ENCODE measurements at places on chromosomes 3 and 15.

- no peak overlapping the region for H3K4me3 ChIP-seq
- DNase-seq: no peak
- no peak overlapping the region for H3K27ac ChIP-seq
- no peaks in the 10 kb centered on the region for H3K4me1 ChIP-seq
These were observed 28.4 kb upstream of the MAGI1 start for GRCh38 chr3:66066963-66067617.

- H3K4me1 ChIP-seq: peaks cover 6% of the 10 kb centered on the region
- no peaks in the 10 kb centered on the region for H3K36me3 ChIP-seq
- DNase-seq: no peak
These were observed 19.9 kb downstream of the NCEH1 start for GRCh38 chr3:172690936-172691335.

DNA sequence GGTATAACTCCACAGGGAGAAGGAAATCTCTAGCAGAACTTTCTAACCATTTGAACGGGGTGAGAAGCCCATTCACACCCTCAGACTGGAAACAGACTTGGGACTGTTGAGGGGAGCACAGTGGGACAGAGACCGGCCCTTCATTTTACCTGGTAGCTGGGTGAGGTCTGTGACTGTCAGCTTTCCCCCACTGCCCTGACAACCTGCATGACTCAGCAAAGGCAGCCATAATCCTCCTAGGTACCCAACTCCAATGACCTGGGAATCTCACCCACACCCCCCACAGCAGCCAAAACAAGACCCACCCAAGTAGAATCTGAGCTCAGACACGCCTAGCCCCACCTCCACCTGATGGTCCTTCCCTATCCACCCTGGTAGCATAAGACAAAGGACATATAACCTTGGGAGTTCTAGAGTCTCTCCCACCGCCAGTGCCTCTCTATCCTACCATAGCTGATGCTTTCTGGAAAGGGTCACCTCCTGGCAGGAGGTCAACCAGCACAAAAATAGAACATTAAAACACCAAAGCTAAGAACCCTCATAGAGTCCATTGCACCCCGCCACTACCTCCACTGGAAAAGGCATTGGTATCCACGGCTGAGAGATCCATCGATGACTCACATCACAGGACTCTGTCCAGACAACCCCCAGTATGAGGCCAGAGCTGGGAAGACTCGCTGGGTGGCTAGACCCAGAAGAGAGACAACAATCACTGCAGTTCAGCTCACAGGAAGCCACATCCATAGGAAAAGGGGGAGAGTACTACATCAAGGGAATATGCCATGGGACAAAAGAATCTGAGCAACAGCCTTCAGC, 28.0 kb downstream of the SENP7 start:
- no peak for DNase-seq
- H3K27me3 ChIP-seq: no peaks in the 10 kb centered on the region
- H3K27ac ChIP-seq: peak overlapping the region; percentile 68
- no peak overlapping the region for H3K4me3 ChIP-seq
- peaks cover 36% of the 10 kb centered on the region for H3K36me3 ChIP-seq

GRCh38 chr3:127131424-127132170, 61.3 kb upstream of the PRR23E start:
- peaks cover 10% of the 10 kb centered on the region for H3K4me1 ChIP-seq
- no peak overlapping the region for H3K4me3 ChIP-seq
- no peaks in the 10 kb centered on the region for H3K36me3 ChIP-seq
- peaks cover 59% of the 10 kb centered on the region for H3K27me3 ChIP-seq

- no peaks in the 10 kb centered on the region for H3K36me3 ChIP-seq
- no peak overlapping the region for H3K27ac ChIP-seq
- H3K4me3 ChIP-seq: no peak overlapping the region
- H3K4me1 ChIP-seq: no peaks in the 10 kb centered on the region
- DNase-seq: no peak
These were observed 12.7 kb downstream of the GRM2 start for GRCh38 chr3:51719410-51720025.

- no peak for DNase-seq
- H3K4me1 ChIP-seq: peaks cover 7% of the 10 kb centered on the region
- no peaks in the 10 kb centered on the region for H3K36me3 ChIP-seq
- H3K4me3 ChIP-seq: no peak overlapping the region
- H3K27ac ChIP-seq: no peak overlapping the region
These were observed 735.0 kb downstream of the ROBO1 start for GRCh38 chr3:79032686-79033318.

DNA sequence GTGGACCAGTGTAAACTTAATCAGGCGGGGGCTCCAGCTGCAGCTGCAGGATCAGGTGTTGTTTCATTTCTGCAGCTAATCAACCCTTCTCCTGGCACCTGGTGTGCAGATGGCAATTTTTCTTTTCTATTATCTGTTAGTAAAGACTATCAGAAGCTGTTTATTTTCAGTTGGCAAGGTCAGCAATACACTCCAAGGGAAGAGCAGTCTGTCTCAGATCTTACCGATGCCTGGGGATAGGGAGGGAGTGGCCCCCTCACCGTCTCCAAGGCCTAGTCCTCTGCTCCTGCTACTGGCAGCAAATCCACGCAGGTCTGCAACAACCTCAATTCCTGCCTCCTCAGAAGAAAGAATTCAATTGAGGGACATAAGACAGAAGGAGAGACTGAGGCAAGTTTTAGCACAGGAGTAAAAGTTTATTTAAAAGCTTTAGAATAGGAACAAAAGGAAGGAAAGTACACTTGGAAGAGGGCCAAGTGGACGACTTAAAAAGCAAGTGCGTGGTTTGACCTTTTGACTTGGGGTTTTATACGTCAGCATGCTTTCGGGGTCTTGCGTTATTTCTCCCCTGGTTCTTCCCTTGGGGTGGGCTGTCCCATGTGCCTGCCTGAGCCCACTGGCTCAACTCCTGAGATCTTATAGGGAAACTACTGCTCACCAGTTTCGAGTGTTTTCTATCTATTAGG, 9.2 kb downstream of the CCRL2 start:
- no peak for DNase-seq
- H3K36me3 ChIP-seq: no peaks in the 10 kb centered on the region
- no peaks in the 10 kb centered on the region for H3K27me3 ChIP-seq
- no peak overlapping the region for H3K27ac ChIP-seq
- peaks cover 5% of the 10 kb centered on the region for H3K4me1 ChIP-seq
- no peak overlapping the region for H3K4me3 ChIP-seq

GRCh38 chr15:37083610-37084009, 16.7 kb downstream of the MEIS2 start:
- H3K27me3 ChIP-seq: no peaks in the 10 kb centered on the region
- peaks cover 55% of the 10 kb centered on the region for H3K4me1 ChIP-seq
- no peak overlapping the region for H3K4me3 ChIP-seq
- peak overlapping the region; percentile 32 for H3K27ac ChIP-seq
- no peak for DNase-seq

DNA sequence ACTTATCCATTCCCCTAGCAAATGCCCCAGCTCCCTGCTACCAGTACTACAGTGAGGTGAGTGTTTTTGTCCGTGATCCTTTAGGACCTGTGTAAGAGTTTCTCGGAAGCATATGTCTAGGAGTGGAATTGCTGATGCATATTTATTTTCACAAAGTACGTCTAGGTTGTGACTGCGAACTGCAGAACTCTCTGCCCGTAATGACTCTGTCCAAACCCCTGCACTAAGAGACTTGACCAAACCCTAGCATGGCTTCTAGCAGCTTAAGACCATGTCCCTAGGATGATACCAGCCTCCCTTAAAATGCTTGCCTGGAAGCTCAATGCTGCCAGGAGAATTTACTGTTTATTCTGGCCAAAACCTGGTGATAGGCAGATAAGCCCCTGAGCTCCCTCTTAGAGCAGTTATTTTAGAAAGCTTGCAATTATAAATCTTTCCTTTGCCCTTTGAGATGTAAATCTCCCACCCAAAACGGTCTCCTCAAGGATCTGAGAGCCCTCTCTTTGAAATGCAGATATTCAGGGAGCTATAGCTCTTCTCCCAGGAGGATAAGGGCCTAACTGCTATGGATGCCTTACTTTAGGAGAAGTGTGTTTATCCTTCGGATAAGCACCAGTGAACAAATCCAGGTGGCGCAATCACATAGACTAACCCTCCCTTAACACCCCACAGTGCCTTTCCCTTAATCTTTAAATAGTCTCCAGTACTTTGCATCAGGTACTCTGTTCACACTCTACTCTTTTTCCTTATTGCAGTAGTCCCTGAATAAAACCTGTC, 14.7 kb upstream of the CA12 start:
- H3K36me3 ChIP-seq: no peaks in the 10 kb centered on the region
- peaks cover 1% of the 10 kb centered on the region for H3K27me3 ChIP-seq
- no peaks in the 10 kb centered on the region for H3K4me1 ChIP-seq
- no peak for DNase-seq
- H3K4me3 ChIP-seq: no peak overlapping the region
- H3K27ac ChIP-seq: no peak overlapping the region

DNA sequence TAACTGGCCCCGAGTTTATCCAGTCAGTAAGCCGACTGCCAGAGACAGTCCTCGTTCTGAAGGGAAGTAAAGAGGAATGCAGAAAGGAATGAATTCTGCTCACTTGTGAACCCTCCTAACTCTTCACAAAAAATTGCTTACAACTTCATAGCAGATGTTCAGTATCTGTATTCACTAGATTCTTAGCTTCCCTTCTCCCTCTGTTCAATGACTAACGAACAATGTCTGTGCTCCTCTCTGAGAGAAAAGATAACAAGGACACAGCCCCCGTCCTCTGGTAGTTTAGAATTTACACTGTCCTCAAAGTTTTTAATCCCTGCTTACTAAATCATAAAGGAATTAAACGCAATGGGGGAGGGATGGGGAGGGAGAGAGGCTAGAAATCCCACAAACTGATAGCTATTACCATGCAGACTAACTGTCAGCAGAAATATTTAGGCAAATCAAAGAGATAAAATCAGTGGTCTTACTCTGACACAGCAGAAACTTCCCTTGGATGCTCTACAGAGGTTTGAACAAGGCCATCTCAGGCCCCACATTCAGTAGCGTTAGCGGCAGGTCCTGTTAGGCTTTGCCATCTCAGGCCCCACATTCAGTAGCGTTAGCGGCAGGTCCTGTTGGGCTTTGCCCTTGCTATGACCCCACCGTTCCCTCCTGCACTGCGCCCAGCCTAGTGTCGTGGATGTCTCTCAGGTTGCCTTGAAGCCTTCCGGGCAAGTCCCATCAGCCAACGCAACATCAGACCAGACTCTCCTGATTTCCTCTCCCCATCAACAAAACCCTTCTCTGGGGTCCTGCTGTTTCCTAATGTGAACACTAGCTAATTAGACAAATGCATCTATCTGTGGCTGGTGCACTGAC, 23.4 kb downstream of the NRROS start:
- no peak overlapping the region for H3K27ac ChIP-seq
- no peak for DNase-seq
- H3K4me1 ChIP-seq: peaks cover 7% of the 10 kb centered on the region
- H3K4me3 ChIP-seq: no peak overlapping the region
- peaks cover 3% of the 10 kb centered on the region for H3K27me3 ChIP-seq

DNA sequence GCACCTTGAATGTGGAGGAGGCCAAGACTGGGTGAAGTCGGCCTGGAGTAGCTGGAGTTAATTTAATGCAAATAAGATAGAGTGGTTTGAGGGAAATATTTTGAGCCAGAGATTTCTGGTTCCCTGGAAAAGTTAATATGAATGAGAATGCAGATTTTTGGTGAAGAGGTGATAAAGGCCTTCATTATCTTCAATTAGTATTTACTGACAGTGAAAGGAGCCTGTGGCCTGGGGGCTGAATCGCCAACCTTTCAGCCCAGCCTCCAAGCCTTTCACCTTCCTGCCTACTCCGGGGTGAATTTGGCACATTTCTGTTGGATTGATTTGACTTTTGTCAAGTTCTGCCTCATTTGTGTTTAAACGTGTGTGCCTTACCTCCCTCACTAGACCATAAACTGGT, 147.8 kb downstream of the SOX2 start:
- H3K4me3 ChIP-seq: no peak overlapping the region
- no peak for DNase-seq
- H3K36me3 ChIP-seq: no peaks in the 10 kb centered on the region
- no peaks in the 10 kb centered on the region for H3K4me1 ChIP-seq

DNA sequence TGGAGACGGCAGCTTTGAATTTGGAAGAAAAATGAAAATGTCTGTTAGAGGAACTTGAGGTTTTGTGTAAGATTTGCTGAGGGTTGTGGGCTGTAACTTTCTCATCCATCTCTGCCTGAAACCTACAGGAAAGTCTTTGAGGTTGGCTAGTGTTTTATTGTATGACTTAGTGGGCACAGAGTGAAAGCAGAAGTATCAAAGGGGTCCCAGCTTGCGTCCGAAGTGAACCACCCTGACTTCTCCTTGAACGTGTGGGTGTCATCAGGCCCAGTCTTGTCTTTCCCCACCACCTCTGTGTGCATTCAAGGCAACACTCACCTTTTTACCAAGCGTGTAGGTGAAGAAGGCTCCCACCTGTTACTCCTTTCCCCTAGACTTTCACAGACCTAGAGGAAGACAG, 682.1 kb upstream of the CFAP20DC start:
- H3K36me3 ChIP-seq: no peaks in the 10 kb centered on the region
- H3K27me3 ChIP-seq: peaks cover 1% of the 10 kb centered on the region
- no peak for DNase-seq
- no peak overlapping the region for H3K27ac ChIP-seq
- H3K4me1 ChIP-seq: no peaks in the 10 kb centered on the region

DNA sequence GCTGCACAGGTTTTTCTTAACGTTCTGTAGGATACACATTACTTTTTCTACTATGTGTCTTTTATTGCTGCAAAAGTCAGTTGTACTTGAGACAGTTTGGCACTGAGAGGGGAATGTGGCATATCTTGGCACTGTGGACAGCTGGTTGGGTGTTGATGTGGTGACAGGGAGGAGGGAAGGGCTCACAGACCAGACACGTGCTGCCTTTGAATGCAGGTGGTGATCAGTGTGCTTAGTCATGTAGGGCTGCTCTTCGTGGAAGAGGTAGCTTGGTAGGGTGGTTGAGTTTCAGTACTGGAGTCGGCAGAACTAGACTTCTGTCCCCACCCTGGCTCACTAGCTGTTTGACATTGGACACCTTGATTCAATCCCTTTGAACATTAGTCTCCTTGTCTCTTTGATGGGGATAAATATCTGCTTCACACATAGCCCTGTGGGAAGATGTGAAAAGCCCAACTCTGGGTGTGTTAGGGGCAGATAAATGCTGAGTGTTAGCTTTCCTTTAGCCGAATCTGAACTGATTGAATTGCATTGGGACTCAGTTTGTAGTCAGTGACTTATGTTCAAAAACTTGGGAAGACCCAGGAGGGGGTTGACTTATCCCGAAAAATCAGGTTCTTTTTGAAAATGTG, 108.4 kb downstream of the PTPRG start:
- no peaks in the 10 kb centered on the region for H3K27me3 ChIP-seq
- H3K4me3 ChIP-seq: no peak overlapping the region
- H3K36me3 ChIP-seq: no peaks in the 10 kb centered on the region
- H3K4me1 ChIP-seq: peaks cover 44% of the 10 kb centered on the region
- DNase-seq: no peak

DNA sequence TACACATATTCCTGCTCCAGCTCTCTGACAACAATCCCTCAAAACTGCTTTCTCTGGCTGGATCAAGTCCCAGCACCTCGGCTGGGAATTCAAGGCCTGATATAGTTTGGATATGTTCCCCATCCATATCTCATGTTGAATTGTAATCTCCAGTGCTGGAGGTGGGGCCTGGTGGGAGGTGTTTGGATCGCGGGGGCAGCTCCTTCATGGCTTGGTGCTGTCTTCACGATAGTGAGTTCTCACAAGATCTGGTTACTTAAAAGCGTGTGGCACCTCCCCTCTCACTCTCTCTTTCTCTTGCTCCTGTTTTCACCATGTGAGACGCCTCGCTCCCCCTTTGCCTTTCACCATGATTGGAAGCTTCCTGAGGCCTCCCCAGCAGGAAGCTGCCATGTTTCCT, 47.4 kb upstream of the SYN2 start:
- no peaks in the 10 kb centered on the region for H3K36me3 ChIP-seq
- H3K27me3 ChIP-seq: peaks cover 2% of the 10 kb centered on the region
- peak; percentile 51 for DNase-seq
- no peaks in the 10 kb centered on the region for H3K4me1 ChIP-seq

- H3K27me3 ChIP-seq: peaks cover 42% of the 10 kb centered on the region
- no peak for DNase-seq
- no peaks in the 10 kb centered on the region for H3K36me3 ChIP-seq
- no peak overlapping the region for H3K27ac ChIP-seq
These were observed 47.0 kb upstream of the RBP1 start for GRCh38 chr3:139586420-139587017.

Data from osteocyte (in vitro differentiated cells).